Lower lobe of right lung (tissue), 2 donors: ENCODE measurements at places on chromosomes 3 and 15.

DNA sequence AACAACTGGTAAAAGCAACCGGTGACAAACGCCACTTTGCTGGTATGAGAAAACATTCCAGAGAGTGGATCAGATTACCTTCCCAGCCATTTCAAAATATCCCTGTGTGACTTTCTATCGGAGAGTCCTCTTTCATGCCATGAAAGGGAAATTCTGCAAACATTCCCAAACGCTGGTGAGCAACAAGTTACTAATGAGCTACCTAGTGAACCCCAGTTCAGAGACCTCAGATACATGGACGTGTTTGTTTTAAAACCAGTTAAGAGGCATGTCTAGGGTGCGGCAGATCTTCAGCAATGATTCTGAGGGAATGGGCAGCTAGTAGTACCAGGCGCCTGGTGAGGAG is 418.2 kb upstream of the NR2F2 start:
- DNase-seq = no peak

GRCh38 chr3:186308549-186308948 is 53.5 kb downstream of the DGKG start:
- no peak for DNase-seq

- no peak for DNase-seq
These were observed 78.4 kb downstream of the CHL1 start for GRCh38 chr3:274927-275326.

GRCh38 chr15:61946778-61947177 is 113.5 kb downstream of the VPS13C start:
- no peak for DNase-seq

DNA sequence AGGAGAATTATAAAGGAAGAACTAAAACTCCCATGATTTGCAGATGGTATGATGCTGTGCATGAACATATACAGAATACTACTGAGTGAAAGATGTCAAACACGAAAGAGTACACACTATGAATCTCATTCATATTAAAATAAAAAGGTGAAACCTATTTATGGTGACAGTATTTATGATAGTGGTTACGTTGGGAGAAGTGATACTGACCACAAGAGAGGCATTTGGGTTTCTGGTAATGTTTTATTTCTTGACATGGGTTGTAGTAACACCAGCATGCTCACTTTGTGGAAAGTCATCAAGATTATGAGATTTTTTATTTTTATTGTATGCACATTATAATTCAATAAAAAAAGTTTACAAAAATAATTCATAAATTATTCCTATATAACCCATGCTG is 324.0 kb downstream of the GAP43 start:
- no peak for DNase-seq

GRCh38 chr3:100136921-100137320 is 22.6 kb upstream of the FILIP1L start:
- DNase-seq = no peak

DNA sequence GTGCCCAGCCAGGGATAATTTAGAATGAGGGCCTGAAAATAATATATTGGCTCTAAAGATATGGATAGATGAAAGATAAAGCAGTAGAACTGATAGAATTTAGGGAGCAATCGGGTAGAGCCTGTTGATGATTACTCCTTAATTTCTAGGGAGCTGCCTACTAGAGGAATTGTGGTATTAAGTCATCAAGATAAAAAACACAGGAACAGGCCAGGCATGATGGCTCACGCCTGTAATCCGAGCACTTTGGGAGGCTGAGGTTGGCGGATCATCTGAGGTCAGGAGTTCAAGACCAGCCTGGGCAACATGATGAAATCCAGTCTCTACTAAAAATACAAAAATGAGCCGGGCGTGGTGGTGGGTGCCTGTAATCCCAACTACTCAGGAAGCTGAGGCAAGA is 130.4 kb downstream of the PCCB start:
- DNase-seq = no peak

GRCh38 chr3:139547666-139548065 is 8.1 kb upstream of the RBP1 start:
- no peak for DNase-seq

GRCh38 chr3:65986285-65986684 is 52.4 kb downstream of the MAGI1 start:
- DNase-seq = no peak

DNA sequence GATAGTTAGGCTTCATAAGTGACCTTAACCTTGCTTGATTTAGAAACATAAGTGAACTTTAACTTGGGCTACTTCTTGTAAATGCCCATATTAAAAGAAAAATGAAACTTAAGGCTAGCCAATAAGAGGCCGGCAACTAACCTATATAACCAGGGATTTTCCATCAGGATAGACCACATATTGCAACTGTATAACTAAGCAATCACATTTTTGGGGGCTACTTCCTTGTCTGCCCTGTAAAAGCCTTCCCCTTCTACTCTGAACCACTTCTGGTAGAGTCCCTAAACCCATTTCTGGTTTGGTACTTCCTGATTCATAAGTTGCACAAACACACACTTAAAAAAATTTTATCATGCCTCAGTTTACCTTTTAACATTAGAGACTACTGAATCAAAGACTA is 150.9 kb upstream of the UBE2E2 start:
- no peak for DNase-seq

DNA sequence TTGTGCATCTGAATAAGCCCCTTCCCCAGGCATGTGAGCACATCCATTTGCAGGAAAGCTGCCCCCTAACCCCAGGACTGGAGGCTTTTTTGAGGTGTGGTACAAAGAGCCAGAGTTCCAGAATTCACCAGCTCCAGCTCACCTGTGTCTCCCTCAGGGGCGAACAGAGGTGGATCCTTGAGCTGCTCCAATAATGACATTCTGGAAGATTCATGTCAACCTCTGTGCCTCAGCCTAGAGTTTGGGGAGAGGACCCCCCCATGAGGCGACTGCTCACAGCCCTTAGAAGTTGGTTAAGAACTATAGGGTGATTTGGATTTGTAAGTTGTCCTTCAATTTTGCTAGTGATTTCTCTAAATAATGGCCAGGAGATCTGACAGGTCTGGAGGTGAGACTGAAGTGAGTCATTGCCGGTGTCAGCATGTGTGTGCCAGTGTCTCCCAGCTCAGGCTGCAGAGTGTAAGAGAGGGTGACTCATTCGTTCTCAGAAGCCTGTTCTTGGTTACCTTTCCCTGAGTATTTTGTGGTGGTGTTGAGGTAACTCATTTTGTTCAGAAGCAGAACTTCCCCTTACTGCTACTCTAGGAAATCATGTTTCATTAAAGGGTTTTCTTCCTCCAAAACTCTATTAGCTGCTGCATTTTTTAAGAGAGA is 136.9 kb upstream of the TOPAZ1 start:
- no peak for DNase-seq

DNA sequence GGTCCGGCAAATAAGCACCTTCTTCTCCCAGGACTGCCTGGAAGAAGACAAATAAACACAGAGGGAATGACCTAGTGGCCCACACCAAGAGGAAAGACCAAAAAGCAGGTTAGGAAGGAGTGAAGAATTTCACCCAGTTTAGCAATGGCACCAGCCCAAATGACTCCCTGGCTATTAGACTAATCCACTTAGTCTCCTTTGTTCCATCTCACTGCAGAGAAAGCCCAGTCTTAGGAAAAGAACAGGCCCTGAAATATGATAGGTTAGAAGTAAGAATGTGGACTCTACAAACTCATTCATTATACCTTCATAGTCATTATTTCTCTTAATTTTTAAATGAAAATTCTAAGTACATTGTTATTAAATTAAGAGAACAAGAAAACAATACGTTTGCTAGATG is 23.2 kb downstream of the SERPINI2 start:
- no peak for DNase-seq

DNA sequence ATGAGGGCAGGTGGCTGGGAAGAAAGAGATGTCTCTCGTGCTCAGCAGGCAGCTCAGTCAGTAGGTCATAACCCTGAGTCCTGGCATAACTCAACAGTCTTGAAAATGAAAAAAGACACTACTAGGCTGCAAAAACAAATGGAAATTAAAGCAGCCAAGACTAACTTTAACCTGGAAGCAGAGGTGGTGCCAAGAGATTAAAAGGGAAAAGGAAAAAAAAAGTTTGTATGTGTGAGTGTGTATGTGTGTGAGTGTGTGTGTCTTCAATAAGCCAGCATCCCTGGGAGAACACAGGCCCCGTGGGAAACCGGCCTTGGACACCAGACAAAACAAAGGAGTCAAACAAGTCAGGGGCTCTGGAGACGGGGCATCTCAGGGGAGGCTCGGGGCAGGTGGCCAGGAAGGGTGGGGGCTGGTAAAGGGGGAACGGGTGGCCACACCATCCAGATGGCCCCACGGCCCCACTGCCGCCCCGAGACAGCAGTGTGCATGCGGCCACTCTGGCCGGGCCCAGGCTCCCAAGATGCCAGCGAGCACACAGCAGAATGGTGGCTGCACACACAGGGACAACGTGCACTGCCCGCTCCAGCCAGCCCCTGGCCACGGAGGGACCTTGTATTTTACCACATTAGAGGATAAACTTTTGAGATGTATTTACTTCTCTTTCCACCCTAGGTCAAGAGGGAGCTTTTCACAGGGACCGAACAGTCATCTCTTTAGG is 23.8 kb downstream of the CYFIP1 start:
- no peak for DNase-seq

- DNase-seq = peak; percentile 36
These were observed 43.0 kb upstream of the FGF7 start for GRCh38 chr15:49379996-49380395.

GRCh38 chr3:19644405-19644804 is 289.6 kb downstream of the EFHB start:
- no peak for DNase-seq

GRCh38 chr3:177725165-177725564 is 527.9 kb upstream of the TBL1XR1 start:
- no peak for DNase-seq

DNA sequence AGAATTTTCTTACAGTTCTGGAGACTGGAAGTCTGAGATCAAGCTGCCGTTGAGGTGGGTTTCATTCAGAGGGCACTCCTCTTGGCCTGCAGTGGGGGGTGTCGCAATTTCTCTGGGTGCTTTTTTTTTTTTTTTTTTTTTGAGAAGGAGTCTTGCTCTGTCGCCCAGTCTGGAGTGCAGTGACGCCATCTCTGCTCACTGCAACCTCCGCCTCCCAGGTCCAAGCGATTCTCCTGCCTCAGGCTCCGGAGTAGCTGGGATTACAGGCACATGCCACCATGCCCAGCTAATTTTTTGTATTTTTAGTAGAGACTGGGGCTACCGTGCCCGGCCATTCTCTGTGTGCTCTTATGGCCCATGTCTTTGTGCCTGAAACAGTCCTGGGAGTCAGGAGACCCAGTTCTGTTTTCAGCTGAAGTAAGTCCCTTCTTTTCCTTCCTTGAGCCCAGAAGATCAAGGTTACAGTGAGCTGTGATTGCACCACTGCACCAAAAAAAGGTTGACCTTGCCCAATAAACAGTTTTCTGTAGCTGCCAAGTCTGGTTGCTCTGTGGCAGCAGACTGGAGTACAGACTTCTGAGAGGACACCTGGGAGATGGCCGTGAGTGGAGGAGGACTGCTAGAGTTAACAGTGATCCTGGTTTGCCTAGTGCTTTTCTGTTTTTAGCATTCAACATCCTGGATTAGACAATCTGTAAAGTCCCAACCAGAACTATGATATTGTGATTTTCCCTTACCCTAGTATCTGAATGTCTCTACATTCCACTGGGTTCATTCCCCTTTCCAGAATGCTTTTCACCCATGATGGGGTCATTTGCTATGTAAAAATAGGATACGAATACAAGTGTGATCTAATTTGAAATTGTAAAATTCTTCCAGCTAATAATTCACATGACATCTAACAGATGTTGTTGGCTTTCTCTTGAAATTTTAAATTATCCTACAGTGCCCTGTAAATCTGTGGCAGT is 76.6 kb upstream of the RNF7 start:
- no peak for DNase-seq

DNA sequence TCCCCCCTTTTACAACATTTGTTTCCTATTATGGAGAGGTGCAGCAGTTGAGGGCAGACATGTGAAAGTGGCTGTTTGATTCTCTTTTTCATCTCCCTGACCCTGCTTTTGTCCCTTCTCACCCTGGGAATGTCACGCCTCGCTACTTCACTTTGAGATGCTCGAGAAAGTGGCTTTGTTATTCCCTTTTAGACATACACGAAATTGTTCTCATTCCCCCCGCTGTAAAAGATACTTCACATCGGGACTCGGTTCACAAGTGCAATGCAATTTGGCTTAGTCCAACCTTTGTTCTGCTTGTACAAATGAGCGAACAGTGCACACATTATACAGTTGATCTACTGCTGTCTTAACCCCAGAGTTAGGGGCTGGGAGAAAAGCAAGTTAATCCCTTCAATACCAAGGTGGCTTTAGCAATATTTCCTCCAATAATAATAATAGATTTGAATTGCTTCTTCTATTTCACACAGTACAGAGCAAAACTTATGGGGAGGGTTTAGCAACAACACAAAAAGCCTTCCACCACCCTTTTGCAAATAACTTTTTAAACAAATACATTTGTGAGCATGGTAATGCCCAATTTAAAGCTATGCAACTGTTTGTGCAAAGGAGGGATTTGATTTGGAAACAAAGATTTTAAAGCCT is 5.7 kb upstream of the FOXB1 start:
- no peak for DNase-seq

DNA sequence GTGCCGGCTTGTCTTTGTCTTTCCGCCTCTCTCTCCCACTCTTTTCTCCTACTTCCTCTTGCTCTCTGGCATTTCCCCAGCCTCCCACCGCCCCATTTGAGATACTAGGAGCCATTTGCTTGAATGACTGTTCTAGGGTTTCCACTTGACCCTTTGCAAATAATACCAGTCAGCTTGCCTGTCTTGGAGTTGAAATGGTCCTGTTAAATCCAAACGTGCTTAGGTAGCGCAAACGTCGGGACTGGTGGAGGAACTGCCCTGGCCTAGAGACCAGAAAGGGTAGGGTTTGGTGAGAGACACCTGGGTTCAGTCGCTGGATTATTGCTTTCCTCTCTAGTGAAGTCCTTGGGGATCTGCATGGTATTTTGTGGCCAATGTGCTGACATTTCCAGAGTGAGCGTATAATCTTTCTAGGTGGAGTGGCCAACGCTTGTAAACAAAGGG is 10.6 kb downstream of the ZIC1 start:
- DNase-seq = no peak

DNA sequence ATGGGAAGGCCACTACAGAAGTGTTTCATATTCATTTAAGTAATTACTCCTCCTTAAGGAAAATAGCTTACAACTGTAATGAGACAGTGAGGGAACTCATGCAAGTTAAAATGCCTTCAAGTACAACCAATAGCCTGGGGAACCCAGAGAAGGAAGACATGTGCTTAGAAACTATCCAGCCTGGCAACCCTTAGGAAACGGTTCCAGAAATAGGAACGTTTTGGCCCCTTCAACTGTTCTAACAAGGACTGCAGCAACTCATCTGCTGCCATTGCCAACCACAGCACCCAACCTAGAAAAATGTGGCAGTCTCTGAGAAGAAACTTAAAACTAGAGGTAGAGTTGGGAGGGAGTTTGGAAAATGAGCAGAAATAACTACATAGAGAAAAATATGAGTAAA is 147.5 kb upstream of the STRIT1 start:
- DNase-seq = no peak

GRCh38 chr3:126990890-126991289 is 8.0 kb downstream of the PLXNA1 start:
- DNase-seq = no peak

GRCh38 chr15:78682693-78683410 is 41.8 kb upstream of the CHRNB4 start:
- DNase-seq = no peak
